DND-41 (cell line): ENCODE measurements at places on chromosomes 12 and 14.

DNA sequence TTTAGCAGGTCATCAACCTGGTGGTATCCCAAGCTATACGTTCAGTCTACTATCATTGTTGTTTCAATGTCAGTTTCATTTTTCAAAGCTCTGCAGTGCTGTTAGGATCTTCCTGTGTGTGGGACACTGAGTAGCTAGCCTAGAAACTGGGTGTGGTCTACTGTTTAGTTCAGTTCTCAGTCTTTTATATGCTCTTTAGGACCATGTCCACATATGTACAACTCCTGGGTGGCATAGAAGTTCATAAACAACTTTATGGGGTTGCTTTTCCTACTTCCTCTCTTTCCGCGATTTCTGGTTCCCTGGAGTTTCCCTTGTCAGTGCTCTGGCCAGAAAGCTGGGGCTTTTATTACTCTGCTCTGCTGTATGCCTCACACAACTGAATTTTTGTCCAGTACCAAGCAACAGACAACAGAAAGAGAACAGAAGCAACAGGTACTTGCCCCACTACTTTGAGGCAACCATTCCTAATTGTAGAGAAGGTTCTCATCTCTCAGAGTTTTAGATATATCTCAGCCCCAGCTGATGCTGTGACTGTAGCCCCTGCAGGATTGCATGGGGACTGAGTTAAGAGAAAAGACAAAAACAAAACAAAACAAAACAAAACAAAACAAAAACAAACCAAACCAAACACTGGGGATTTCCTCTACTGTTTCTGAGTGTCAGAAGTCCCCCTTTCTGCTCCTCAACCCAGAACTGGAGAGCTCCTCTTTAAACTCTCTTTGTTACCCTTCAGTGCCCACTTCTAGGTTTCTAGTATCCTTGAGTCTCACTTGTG lies 30.3 kb downstream of the MIS18BP1 start:
- no peak for DNase-seq

DNA sequence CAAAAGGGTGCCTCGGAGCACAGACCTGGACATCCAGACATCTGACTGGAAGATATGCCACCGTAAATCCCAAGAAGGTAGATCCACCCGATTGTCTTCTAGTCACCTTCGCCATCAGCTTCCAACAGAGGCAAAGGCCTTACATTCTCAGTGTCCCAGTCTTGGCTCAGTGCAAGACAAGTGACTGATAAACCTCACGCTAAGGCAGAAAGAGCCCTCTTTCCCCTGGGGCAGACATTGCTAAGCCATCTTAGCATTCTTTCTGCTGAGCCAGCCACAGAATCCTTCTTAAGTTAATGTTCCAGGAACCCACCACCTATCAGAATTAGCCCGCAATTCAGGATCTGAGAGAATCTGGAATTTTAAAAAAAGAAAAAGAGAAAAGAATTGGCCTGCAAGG lies 4.3 kb upstream of the PLEKHG6 start:
- DNase-seq, result no peak

DNA sequence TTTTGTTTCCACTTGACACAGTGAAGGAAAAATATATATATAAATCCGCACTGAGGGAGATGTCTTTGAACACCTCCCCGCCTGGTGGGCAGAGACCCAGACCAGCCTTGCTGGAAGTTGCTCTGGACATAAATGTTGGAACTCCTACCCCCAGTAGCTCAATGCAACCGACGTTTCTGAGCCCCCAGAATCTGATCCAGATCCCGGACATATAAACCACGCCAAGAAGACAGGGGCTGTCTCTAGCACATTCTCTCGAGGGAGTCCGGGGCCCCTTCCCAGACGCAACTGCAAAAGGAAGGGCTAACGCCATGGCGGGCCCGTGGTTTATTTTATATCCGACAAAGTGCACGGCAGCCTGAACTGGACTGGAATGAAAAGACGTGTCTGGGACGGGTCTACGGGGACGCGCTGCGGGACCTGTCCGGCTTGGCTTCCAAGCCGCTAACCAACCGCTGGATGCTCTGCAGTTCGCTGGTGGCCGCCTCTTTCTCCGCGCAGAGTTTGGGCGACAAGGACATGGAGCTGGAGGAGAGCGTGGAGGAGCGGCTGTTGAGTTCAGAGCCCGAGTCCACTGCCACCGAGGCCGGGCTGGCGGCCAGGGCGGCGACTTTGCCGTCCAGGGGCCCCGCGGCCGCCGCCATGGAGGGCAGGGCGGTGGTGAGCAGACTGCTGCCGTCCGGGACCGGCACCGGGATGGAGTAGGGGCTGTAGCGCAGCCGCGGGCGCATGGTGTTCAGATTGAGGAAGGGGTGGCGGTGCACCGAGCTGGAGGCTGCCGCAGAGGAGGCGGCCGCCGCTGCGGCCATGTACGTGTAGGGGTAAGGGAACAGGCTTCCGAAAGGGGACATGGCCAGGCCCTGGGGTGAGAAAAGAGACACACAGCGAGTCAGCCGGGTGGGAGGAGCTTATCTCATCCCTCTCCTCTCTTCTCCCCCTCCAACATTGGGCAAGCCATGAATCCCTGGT lies 12.2 kb downstream of the TBX3 start:
- no peak for DNase-seq

DNA sequence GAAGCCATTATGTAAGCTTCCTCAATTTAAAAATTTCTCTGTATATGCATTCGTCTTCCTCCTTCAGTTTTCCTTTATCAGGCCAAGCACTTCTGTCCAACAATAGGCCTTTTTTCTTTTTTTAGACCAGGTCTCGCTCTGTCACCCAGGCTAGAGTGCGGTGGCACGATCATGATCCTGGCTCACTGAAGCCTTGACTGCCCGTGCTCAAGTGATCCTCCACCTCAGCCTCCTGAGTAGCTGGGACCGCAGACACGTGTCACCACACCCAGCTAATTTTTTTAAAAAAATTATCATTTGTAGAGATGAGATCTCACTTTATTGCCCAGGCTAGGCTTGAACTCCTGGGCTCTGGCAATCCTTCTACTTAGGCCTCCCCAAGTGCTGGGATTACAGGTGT lies 25.8 kb downstream of the TAOK3 start:
- no peak for DNase-seq

- no peak for DNase-seq
Measured at GRCh38 chr12:70686299-70686698, 49.1 kb upstream of the PTPRB start.

- no peak for DNase-seq
Measured at GRCh38 chr12:116385486-116386217, 108.2 kb upstream of the MED13L start.

DNA sequence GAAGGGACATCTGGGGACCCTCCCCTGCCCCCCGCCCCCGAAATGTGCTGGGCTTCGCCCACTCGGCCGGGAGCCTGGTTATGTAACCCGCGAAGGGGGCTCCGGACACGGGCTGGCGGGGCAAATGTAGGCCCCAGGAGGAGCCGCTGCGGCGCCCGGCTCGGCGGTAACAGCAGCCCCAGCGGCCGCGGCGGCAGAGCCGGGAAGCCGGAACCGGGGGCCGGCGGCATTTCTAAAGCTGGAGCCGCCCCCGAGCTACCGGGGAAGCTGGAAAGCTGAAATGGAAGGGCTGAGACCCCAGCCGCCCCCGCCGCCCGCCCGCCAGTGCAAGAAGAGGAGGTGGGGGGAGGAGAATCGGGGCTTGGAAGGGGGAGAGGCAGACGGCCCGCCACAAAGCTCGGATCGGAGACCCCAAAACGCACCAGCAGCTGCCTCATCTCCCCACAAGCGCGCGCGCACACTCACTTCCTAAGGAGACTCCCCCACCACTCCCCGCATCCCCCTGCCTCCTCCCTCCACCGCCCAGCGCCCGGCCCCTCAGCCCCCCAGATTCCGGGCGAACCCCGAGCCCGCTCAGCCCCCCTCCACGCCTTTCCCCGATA lies 1.5 kb downstream of the KDM2B start:
- DNase-seq, result peak; percentile 70

DNA sequence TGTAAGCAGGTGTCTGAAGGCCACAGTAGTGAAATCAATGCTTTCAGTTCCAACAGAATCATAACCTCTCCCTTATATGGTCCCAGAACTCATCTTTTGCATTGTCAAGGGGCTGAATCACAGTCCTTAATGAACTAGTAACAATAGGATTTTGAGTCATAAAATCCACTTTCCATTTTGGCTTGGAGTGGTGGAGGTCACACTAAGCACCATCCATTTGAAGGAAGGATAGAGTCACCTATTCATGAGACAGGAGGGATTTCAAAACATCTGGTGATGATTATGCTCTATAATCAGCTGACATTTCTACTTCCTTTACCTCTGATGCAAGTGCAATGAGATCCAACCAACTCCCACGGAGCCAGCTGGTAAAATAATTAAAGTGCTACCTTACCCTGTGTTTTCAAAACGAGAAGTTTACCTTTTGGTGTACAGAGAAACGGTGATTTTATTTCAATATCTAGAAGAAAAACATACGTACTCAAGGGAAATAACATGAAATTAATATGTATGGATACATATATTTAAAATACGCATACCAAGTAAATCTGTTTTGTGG lies 59.1 kb downstream of the TMEM132D start:
- DNase-seq, result no peak

DNA sequence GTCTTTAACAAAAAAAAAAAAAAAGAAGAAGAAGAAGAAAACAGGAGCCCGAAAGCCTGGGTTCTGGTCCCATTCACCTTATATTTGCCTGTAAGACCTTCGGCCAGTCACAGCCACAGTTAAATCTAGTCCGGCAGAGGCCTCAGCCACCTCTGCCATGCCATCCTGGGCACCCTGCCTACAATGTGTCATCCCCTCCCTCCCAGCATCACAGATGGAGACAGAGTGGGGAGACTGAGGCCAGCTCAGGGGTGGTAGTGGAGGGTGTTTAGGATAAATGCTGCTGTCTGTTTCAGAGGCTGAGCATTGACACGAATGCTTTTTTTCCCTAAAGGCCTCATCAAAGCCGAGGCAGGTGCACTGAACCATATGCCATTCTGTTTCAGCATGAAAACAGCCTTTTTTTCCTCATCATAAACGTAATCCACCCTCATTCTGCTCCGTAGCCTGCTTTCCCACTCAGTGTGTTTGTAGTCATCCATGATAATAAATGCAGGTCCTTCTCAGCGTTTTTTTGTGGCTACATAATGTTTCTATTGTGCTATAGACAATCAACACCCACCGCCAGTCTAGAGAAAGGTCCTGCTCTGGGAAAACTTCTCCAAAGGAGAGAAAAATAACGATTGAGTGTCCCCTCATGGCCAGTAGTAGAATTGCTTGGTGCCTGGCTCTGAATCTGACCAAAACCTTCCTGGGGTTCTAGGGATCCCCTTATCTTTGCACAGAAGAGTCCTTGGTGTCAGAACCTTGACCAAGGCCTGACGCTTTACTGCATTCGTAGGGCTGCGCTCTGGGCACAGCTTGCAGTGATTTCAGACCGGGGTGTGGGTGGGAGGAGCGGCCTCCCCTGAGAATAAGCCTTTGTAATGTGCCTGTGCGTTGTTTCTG lies 41.1 kb upstream of the TSPAN9 start:
- no peak for DNase-seq

- DNase-seq, result no peak
Measured at GRCh38 chr12:129305851-129306250, 452.6 kb downstream of the GLT1D1 start.

DNA sequence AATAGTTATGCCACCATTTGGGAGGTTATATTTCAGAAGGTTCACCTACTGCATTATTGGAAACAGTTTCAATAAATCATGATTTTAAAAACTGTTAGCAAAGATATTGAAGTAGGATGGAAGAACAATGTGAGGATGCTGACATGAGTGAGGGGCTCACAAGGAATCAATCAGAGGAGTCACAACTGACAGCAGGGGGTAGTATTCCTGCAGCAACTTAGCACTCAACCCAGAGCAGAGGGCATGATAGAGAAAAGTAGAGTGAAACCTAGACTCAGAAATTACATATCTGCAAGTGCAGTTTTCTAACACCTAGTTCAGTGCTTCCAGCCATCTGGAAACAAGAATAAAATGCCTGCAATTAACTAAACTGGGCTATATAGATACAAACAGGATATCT lies 772.5 kb upstream of the USP15 start:
- DNase-seq, result no peak

- no peak for DNase-seq
Measured at GRCh38 chr12:32201096-32201495, 94.4 kb downstream of the BICD1 start.

- no peak for DNase-seq
Measured at GRCh38 chr14:59633486-59633885, 56.9 kb upstream of the CCDC175 start.

GRCh38 chr12:57465030-57465746 lies 5.6 kb downstream of the GLI1 start:
- no peak for DNase-seq

- no peak for DNase-seq
Measured at GRCh38 chr12:13817131-13817530, 164.3 kb downstream of the GRIN2B start.

- DNase-seq, result no peak
Measured at GRCh38 chr12:13957576-13957975, 23.8 kb downstream of the GRIN2B start.

GRCh38 chr12:78501825-78502224 lies 362.7 kb upstream of the SYT1 start:
- no peak for DNase-seq

DNA sequence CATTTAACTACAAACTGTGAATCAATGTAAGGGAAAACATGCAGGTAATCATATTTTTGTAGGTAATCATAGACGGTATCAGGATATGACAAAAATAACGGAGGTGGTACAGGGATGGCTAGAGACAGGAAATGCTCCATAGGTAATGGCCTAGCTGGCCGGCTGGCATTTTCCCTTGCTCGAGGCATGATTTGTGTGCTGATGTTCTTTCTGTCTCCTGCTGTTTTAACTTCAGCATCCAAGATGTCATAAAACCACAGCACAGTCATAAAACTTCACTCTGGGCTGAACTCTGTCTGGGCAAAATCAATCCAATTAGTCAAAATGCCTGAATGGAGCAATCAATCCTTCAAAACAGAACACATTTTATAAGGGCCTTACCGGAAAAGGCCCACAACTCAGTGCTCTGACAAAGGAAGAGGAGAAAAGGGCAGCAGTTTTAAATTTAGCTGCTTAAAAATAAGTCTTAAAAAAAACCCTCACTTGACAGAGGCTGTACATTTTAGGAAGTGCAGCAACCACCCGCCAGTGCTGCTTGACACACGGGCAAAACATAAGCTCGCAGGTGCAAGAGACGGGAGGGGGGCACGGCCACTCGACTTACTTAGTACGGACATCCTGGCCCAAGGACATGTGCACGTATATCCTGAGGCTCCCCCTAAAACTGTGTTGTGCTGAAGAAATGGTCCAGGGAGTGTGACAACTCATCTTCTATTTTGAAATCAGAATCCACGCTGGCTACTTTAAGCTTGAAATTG lies 40.5 kb upstream of the GPR68 start:
- no peak for DNase-seq
